LHCN-M2 (cell line): ENCODE measurements at places on chromosomes 6 and 20. TPM values are rescaled to one million over a fixed set of nuclear protein-coding genes. Genes with fewer than 3 reads are reported as not detected.

The DEF6 gene
- 0.06 and 0.13 TPM in 2 replicates for total RNA-seq

The ULBP2 gene
- 7.6 and 8.1 TPM in 2 replicates for total RNA-seq

The KCNK15 gene
- total RNA-seq: not detected in 2 replicates

The FAM83C gene
- not detected in 2 replicates for total RNA-seq
